ENCODE measurements at places on chromosomes 11 and 22. TPM values are rescaled to one million over a fixed set of nuclear protein-coding genes. Genes with fewer than 3 reads are reported as not detected.

EMID1 gene
- total RNA-seq: 0.36 TPM

GALNT18 gene
- 34.9 TPM for total RNA-seq

PLXNB2 gene
- 67.5 TPM for total RNA-seq

TBRG1 gene
- total RNA-seq: 26.0 TPM

POLD3 gene
- 16.7 TPM for total RNA-seq

ART5 gene
- total RNA-seq: not detected

PARVG gene
- total RNA-seq: 8.9 TPM

MMP10 gene
- not detected for total RNA-seq

TCN1 gene
- not detected for total RNA-seq

TSPAN18 gene
- 13.8 TPM for total RNA-seq

ABCC8 gene
- 9.7 TPM for total RNA-seq

LDHA gene
- 353 TPM for total RNA-seq

RIMBP3B gene
- total RNA-seq: not detected

CTSW gene
- total RNA-seq: 0.82 TPM

DKK3 gene
- 83.6 TPM for total RNA-seq

LMF2 gene
- total RNA-seq: 24.8 TPM

INS gene
- not detected for total RNA-seq

C11orf52 gene
- total RNA-seq: 3.9 TPM
